Stimulated activated CD8-positive, alpha-beta memory T cell treated with anti-CD3 and anti-CD28 coated beads, Interleukin-2, amount 100 ng/mL, for 1 hour (primary cell): ENCODE measurements at places on chromosomes 13 and 19.

GRCh38 chr19:54803410-54803809 is at the start of gene KIR2DL4:
TSS of gene KIR2DL4 (plus strand) at chr19:54803610. CDS start at chr19:54803652, 42 bp downstream.
- DNase-seq = peak; percentile 18

DNA sequence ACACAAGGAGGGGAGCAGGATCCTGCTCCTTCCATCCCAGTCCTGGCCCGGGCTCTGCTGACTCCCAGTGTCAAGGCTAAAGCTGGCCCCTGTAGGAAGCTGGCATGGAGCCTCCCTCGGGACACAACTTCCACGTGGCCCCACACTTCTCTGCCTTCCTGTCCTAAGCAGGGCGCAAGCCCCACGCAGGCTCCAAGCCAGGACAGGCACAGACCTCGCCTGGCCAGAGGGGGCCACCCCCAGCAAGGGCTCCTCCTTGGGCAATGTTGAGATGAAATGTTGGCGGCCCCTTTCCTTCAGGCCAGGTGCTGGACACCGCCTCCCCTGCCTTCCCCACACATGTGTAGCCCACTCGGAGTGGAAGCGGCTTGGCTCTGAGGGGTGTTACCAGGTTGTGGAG is 66.6 kb downstream of the COL4A1 start:
- DNase-seq = no peak

DNA sequence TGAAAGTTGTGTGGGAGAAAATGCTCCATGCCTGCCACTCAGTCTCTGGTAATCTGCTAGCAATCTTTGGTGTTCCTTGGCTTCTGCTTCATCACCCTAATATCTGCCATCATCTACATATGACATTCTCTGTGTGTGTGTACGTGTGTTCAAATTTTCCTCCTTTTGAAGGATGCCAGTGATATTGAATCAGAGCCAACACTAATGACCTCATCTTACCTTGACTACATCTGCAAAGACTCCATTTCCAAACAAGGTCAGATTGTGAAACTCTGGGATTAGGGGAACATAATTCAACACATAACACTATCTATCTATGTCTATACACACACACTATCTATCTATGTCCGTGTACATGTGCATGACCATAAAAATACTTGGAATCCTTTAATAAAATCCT is 81.4 kb upstream of the IRS2 start:
- DNase-seq = no peak

DNA sequence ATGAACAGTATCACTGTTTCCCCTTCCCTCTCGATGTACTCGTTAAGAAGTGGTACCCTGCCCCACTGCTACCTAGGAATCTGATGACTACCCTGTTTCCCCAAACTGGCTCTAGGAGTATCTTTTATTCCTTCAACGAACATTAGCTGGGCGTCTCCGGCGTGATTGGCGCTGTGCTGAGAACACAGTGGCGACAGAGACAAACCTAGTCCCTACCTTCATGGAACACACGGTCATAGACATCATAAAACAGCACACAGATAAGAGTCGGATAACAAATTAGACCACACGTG is 730 bp downstream of the SYMPK start:
- DNase-seq = no peak

DNA sequence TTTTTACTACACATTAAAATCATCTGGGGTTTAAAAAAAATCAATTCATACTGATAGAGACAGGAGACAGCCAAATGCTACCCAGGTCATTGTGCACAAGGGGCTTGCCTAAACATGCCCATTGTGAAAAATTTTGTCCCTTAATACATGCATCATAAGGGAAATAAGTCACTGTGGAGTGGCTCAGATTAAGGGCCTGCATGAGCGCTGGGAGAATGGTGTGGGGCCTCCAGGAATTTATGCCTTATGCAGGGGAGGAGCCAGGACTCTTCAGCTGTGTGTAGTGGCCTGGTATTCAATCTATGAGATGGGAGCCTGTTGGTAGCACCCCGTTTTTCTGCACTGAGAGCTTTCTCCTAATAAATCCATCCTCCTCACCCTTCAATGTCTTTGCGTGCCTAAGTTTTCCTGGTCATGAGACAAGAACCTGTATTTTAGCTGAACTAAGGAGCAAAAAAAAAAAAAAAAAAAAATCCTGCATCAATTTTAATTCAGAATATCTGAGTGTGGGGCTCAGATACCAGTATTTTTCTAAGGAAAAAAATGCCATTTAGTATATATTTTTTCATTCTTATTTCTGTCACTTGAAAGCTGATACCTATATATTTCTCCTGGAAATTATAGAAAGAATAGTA is 997.6 kb upstream of the ATXN8OS start:
- no peak for DNase-seq

GRCh38 chr19:15555759-15556633 is 47.7 kb downstream of the CYP4F22 start:
- peak; percentile 92 for DNase-seq

- DNase-seq = no peak
These were observed 414.8 kb downstream of the GPC5 start for GRCh38 chr13:91813253-91813652.

DNA sequence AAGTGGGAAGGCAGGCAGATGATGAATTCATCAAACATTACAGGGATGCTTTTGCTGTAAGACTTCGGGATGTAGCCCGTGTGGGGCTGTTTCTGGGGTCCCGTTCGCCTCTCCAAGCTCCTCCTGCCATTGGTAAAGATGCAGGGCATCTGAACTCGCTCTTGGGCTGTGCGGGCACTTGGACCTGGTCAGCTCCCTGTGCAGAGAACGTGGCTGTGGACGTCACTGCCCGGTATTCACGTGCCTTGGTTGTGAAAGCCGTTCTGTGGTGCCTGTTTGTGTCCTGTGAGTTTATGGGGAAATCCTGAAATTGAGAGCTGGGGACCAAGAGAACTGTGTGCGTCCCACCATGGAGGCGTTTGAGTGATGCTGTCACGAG is 5.4 kb downstream of the TFDP1 start:
- DNase-seq = no peak

GRCh38 chr19:49114630-49115363 is 627 bp downstream of the LIN7B start:
- no peak for DNase-seq

DNA sequence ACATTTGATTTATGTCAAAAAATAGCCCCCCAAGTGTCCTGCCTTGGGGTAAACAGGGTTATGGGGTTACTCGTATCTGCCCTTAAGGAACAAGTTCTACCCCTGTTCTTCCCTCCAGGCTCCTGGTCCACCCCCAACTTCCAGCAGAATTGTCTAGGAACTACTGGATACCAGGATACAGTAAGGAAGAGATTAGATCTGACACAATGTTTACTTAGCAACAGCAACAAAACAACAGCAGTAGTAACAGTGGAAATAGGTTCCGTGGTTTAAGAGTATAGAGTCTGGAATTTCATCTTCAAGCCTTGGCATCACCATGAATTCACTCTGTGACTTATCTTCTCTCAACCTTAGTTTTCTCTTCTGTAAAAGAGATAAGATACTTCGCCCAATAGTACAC is 1.7 kb upstream of the FAM98C start:
- DNase-seq = no peak

DNA sequence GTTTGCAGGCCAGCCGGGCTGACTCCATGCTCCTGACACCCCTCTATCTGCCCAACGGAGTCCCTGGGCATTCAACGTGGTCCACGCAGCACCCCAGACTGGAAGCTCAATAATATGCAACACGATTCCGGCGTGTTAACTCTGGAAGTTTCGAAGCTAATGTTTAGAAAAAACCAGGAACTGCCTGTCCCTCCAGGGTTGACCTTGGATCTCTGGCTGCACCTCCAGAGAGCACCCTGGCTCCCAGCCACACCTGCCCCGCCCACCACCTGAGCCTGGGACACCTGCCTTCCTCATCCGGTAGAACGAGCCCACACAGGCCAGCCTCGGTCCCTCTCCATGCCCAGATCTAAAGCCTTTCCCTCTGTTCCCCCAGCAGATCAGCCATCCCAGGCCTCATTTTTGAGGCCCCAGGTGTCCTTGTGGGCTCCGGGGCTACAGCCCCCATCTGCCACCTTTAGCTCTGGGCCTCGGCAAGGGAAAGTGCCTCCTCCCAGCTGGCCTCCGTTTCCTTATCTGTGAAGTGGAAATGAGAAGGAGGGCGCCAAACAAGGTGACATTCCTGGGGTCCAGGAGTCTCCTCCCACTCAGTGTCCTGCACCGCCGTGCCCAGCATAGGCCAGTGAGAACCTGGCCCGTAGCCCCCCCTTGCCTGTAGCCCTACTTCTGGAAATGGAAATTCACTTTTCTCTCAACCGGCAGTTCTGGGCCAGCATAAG is 38.7 kb downstream of the KLF2 start:
- DNase-seq = no peak

DNA sequence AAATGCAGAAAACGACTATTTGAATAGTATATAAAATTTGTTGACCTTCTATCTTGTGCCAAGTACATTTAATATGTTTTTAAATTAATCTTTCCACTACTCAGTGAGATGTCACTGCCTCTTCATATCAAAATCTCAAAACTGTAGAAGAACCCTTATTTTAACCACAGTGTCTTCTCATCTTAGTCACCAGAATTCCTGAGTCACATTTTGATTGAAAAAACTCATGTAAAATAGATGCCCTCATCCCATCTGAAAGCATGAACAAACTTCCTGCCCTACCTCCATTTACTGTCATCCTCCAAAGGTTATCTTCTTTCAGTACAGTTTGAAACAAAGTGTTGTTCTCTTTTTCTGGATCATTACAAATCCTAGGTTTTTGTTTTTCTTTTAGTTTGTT is 1215.4 kb downstream of the PCDH9 start:
- DNase-seq = no peak
